Heart left ventricle (tissue), 16 donors: ENCODE measurements at places on chromosomes 4 and X. TPM values are rescaled to one million over a fixed set of nuclear protein-coding genes. Genes with fewer than 3 reads are reported as not detected.

- DNase-seq, result no peak
Observed at GRCh38 chrX:120749141-120749846, 119.4 kb upstream of the C1GALT1C1 start.

The CWH43 gene
- not detected for polyA plus RNA-seq

DNA sequence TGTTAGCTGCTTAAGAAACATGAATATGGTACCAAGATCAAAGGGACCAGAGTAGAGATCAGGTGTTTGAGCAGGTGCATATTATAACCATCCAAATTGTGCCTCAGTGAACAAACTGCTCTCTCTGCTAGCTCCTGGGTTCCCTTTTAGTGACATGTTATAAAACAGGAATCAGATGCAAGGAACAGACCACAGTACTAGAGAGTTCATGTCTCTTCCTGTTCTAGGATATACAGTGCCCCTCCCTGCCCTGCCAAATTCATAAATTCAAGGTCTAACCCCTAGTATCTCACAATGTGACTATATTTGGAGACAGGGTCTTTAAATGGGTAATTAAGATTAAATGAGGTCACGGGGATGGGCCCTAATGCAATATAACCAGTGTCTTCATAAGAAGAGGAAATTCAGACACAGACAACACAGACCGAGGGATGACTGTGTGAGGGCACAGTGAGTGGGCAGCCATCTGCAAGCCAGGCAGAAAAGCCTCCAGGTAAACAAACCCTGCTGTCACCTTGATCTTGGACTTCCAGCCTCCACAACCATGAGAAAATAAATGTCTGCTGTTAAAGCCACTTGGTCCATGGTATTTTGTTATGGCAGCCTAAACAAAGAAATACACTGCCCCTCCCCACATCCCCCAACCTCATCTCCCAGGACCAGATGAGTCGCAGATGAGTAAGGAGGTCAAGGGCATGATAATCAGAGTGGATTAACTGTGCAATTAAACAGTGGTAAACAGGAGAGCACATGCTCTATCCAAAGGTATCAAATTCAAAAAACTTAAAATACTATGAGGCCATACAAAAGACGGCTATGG is 82.5 kb downstream of the RBM47 start:
- DNase-seq, result no peak

The TEX13C gene
- not detected for polyA plus RNA-seq

- no peak for DNase-seq
Observed at GRCh38 chrX:10486373-10486772, 134.0 kb downstream of the MID1 start.

DNA sequence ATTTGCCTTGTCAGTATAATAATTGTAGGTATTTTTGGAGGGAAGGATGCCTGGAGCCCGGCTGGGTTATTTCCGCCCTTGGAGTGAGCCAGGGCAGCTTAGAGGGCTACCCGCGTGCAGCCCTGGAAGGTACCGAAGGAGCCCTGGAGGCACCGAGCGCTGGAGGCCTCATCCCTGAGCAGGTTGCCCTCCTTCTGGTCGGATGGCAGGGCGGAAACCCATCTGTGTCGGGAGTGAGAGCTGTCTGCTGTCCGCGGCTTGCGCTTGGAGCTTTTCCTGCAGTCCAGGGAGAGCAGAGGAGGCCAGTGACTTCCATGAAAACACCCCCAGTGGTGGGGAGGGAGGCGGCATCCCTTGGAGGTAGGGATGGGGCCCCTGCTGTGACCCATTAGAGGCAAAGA is 122.1 kb downstream of the TBL1X start:
- peak; percentile 41 for DNase-seq

The CENPVL1 gene
- polyA plus RNA-seq, result not detected

DNA sequence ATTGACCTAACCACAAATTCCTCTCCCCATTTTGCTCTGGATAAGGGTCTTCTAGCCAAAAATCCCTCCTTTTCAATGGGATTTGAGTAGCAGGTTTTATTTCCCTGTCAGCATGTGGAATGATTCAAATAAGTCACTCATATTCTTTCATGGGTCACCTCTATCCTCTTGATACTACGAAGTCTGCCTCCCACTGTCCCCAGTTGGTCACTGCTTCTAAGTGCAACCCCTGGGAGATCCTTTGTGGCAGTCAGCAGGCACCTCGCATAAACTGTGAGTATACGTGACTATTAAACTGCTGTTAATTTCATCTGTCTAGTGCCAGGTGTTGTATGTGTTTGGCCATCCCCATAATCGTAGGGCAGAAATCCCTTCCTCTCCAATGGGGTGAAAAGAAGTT is 1667.9 kb upstream of the PCDH7 start:
- no peak for DNase-seq

DNA sequence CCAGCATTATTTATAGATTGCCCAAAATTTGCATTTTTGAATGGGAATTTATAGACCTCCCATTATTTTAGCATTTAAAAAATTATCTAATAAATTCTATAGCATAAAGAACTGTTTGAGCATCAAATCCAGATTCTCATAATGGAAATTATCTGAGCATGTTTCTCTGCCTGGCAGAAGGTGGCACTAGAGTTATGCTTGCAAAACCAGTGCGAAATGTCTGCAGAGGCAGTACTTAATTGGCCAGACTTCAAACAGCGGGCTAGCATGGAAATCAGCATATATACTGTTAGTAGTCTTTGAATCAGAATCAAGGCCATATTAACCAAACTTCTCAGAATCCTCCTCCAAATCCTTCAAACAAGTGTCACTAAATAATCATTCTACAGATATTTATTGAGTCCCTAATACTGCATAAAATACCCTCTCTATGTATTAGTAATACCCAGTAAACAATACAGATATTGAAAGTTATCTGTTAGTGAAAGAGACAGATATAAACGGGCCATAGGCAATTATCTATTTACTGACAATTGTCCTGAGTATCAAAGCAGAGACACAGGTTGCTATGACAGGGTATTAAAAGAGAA is 78.7 kb upstream of the DCLK2 start:
- peak; percentile 37 for DNase-seq

GRCh38 chr4:54784161-54784671 is 126.5 kb downstream of the KIT start:
- DNase-seq, result peak; percentile 88

DNA sequence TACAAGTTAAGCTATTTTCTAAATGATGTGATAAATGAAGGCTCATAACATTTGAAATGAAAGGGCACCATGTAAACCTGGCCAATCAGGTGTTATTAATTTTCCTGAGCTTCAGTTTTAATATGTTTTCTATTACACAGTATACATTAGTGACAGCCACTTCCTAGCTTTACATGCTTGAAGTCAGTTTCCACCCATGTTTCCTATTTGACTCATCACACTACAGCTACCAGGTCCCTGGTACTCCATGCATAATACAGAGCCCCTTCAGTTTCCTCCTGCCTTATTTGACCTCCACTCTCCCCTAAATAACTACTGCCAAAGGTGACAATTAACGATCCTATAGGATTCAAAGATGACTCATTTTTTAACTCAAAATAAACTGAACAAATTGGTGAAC is 18.3 kb downstream of the ZNF518B start:
- no peak for DNase-seq

DNA sequence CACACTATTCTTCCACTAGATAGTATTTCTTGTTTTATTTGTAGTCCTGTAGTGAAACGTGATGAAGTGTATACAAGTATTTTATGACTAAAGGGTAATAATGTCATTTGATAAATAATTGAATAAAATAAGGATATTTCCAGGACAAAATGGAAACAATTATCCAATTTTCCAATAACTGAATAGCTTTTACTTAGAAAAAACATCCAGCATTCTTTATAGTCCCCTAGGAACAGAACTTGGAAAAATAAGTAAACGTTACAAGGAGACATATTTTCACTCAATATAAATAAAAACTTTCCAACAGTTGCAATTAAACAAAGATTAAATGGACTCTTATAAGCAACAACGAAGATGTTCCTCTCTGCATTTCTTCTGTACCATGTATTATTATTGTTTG is 566.0 kb downstream of the TMA16 start:
- DNase-seq, result no peak

DNA sequence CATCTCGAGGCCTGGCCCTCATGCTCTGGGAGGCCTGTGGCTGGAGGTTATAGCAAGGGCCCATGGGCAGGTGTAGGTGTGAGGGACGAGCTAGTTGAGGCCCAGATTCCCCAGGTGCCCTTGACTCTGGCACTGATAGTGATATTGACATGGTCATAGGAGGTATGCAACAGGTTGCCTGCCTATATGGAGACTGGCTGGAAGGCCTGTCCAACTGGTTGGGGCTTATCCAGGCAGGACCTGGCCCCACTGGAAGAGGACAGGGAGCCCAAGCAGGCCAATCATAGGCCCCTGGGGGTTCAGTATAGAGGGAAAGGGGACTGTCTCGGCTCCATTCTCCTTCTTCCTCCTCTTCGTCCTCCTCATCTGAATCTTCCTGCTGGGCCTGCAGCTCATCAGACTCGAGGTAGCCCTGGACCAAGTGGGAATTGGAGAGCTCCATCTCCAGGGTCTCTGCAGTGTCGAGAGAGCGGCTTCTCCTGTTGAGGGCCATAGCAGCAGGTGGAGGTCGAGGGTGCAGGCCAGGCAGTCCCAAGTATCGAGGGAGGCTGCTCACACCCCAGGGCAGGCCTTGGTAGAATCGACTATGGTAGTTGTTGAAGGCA is 15.3 kb downstream of the AMER1 start:
- DNase-seq, result no peak

DNA sequence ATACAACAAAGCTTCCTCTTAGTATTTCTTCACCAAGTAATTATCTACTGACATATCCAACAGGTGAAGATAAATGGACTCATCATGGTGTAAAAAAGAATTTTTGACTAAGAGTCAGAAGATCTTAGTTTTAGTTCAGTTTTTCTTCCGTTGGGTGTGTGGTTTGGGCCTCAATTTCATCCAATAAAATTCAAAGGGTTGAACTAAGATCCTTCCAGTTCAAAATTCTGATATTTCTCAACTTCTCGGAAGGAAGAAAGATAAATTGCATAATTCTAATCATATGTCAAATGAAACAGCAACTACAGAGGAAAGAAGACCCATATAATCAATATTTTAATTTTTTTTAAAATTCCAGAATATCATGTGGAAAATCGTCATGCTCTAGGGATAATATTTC is 192.7 kb downstream of the SPRY1 start:
- no peak for DNase-seq

DNA sequence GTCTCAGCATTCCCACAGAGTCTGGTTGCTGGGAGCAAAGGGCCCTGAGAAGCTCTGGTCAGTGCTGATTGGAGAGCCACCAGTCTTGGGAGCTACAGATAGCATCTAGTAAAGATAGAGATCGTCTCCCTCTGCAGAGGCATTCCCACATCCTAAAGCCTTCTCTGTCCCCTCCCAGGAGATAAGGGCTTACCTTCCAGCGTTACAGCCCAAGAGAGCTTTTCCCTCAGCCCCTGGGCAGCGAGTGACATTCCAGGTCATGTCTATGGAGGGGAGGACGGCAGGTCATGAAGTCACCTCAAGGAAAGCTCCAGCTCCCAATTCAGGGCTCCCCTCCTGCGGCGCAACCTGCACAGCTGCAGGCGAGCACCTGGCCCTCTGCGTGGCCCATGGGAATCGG is 29.9 kb downstream of the CLDN34 start:
- DNase-seq, result no peak

GRCh38 chrX:133542476-133542875 is 127.2 kb upstream of the GPC4 start:
- no peak for DNase-seq

- DNase-seq, result peak; percentile 83
Observed at GRCh38 chrX:118974088-118974907, at the start of gene LONRF3. LONRF3 (plus strand) TSS chrX:118974618; CDS start chrX:118974781, 163 bp downstream.

GRCh38 chr4:5137927-5138326 is 86.6 kb downstream of the STK32B start:
- no peak for DNase-seq

DNA sequence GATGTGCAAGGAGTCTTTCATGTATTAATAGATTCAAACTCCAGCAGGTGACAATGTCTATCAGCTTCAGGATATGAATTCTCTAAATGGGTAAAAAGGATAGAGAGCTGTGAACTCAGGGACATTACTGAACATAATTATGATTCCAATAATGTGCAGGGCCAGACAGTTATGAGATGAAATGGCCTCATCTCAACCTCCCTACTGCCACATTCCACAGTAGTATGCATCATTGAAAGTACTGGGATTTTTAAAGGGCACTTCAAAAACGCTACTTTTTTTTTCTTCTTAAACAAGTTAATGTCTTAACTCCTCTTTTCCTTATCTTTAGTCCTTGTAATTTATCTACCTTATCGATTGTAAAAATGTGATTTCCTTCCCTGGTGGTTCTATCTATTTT is 202.0 kb downstream of the APBB2 start:
- DNase-seq, result no peak

GRCh38 chr4:47837908-47838294 is at the start of gene CORIN:
CORIN (minus strand) TSS chr4:47838067; CDS start chr4:47837949, 118 bp downstream.
- DNase-seq, result no peak

The CENPVL2 gene
- not detected for polyA plus RNA-seq

DNA sequence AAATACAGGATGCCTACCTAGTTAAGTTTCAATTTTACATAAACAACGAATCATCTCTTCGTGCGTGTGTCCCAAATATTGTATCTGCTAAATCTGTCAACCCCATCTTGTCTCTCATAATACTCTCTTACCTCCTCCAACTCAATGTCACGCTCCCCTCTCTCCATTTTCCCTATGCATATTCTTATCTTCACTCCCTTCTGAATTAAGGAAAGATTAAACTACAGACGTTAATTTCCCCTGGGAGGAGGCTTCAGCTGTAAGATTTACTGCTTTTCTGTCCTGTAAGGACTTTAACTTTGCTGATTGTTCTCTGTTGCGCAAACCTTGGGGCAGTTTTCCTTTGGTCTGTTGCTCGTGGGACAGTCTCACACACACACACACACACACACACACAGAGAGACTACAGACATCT is 455 bp upstream of the ABCB7 start:
- DNase-seq, result no peak
